ENCODE measurements at places on chromosomes 12 and 14. TPM values are rescaled to one million over a fixed set of nuclear protein-coding genes. Genes with fewer than 3 reads are reported as not detected.
A peak's percentile ranks its signal among the peaks of the same experiment; 100 is the strongest.

- no peak for DNase-seq
Measured at GRCh38 chr14:100296106-100296651, 10.1 kb downstream of the SLC25A29 start.

DNA sequence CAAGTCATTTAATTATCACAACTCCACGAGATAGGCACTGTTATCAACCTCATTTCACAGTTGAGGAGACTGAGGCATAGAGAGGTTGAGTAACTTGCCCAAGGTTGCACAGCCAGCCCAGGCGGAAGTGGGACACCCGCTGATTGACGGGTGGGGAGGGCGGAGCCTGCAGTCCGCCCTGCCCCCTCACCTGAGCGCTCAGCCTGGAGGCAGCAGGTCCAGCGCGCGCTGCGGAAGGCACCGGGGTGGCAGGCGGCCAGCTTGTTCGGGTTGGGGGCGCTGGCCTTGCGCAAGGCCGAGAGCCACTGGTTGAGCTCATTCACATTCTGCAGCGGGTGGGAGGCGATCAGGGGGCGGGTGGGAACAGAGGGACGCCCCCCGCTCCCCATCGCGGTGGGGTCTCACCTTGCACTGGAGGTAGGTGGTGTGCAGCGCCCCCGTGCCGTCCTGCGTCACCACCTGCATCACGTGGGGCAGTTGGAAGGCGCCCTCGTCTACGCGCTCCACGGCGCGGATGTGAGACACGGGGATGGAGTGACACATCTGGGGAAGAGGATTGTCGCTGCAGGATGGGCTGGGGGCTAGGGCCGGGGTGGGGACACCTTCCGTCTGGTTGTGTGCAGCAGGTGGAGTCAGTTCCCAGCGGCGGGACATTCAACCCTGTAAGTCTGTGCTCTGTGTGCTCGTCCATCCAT, 31.7 kb downstream of the RASAL1 start:
- DNase-seq = peak; percentile 47

DNA sequence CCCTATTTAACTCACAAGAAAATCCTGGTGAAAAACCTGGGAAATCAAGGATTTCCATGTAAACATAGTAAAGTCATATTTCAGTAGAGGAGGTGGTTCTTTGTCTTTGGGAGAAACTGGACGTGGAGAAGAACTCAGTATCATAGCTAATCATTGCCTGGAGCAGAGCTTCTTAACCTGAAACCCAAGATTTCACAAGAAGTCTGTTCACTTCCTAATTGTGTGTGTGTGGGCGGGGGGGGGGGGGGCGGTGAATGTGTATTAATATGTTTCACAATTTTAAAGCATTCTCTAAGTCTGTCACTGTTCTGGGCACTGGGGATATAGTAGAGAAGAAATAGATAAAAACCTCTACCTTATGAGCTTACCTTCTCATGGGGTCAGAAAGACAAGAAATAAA, 96.7 kb upstream of the PPP4R3A start:
- no peak for DNase-seq

The DCD gene
- not detected for total RNA-seq
